Right renal cortex interstitium (tissue), 3 donors: ENCODE measurements at places on chromosomes 5 and 9.

DNA sequence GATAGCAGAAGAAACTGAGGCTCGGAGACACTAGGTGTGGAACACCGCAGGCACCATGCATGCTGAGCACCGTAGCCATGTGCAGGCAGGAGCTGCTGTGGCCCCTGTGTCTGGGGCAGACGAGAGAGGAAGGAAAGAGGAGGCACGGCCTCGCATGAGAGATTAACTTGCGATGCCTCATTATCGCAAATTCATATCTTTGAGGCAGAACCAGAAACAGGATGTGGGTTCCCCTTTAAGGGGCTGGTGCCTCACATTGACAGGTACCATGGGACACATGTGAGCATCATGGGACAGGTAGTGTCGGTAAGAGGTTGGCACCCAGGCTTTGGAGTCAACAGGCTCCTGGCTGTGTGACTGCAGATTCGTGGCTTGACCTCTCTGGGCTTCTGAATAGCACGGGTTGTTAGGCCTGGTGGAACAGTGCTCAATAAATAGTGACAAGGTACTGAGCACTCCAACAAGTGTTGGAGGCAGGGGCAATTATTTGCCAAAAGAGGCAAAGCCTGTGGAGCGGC, 40.8 kb downstream of the NAIF1 start:
- DNase-seq = no peak

- DNase-seq = no peak
Measured at GRCh38 chr9:33306037-33306436, 15.7 kb downstream of the NFX1 start.

DNA sequence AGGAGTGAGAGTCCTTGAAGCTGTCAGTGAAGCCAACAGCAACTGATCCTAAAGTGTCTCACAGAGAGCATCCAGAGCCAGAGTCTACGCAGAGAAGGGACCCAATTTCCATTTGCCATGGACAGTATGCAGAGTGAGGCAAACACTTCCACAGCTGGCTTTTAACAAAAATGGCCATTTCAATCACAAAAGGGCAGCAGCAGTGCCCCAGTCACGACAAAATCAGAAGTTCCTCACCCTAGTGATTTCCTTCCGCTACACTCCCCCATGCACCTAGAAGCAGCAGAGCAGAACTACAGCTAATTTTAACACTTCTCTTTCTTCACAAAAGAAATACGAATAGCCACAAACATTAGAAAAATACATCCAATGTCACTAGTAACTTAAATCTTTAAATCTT, 27.9 kb downstream of the FBXW11 start:
- no peak for DNase-seq

DNA sequence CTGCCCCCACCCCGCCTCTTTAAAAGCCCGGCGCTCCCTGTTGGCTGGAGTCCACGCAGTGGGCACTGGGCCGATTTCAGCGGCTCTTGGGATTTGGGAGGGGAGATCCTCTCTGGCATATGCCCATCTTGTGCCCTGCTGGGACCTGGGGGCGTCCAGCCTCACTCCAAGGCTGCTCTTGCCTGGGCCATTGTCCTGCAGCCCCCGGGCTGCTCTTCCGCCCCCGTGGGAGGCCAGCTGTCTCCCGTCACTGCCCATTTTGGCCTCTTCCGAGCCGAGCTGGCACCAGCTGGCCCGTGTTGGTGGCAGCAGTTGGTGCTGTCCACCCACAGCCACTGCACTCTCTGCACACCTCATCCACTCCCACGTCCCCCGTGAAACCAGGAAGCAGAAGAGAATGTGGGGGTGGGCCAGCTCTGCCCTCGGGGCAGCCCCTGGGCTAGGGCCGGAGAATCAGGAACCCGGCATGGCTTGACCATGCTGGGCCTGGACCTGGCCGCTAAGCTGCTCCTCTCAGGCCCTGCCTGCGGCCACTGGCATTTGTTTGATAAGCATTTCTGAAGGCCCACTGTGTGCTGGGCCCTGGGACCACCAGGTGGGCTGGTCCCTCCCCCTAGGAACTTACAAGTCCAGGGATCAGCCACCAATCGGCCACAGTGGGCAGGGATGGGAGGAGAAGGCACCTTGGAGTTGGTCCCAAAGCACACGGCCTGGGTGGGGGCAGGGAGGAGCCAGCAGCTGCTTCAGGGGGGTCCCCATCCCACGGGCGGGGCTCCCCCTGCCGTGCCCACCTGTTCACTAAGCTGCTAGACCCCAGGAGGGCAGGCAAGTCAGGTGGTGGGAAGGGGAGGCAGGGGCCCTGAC, 2.2 kb downstream of the C8G start:
- DNase-seq = no peak

DNA sequence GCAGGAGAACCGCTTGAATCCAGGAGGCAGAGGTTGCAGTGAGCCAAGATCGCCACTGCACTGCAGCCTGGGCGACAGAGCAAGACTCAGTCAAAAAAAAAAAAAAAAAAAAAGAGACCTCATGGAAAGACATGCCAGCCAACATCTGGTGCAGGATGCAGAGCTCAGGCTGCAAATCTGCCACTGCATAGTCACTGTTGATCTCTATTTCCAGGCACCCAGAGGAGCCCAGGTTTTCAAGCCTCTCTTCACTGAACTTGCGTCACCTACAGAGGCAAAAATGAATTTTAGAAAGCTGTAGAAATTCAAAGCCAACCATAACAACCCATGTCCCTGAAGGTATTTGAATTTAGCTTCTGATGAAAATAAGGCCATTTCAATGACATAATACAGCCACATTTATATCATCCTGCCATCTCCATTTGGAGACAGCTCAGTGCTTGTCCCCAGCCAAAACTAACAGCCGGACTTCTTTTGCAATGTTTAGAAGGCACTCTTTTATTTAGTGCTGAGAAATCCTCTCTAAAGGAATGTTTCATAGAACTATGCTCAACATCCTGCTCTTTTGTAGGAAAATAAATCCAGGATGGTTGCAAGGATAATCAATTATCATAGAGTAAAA, 113.3 kb downstream of the SNX18 start:
- no peak for DNase-seq

GRCh38 chr9:114166103-114166470, 10.8 kb downstream of the COL27A1 start:
- DNase-seq = no peak

GRCh38 chr9:6305954-6306563, 22.1 kb upstream of the TPD52L3 start:
- DNase-seq = peak; percentile 30

- no peak for DNase-seq
Measured at GRCh38 chr9:109278216-109278615, 42.6 kb downstream of the EPB41L4B start.

- no peak for DNase-seq
Measured at GRCh38 chr5:152335461-152335860, 69.6 kb downstream of the NMUR2 start.

GRCh38 chr5:79590396-79590999, 21.7 kb upstream of the TENT2 start:
- DNase-seq = no peak

GRCh38 chr9:124011460-124012301, at the start of gene LHX2:
Gene LHX2 (plus strand): TSS chr9:124011768. CDS start chr9:124012349, 581 bp downstream.
- peak; percentile 47 for DNase-seq

DNA sequence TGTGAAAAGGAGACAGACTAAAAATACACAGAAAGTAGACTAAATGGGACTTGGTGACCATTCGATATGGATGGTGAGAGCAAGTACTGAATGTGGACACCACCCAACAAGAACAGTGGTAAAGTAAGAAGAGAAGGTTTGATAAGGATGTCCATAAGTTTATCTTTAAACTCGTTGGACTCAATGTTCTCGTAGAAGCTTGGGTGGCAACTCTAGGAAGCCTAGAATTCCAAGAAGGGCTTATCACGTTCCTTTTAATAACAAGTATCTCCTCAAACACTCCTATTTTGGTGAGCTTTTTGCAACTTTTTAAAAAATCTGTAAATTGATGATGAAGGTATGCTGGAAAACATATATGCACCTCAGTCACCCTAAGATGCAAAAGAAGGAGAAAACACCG, 108.6 kb upstream of the CDH6 start:
- no peak for DNase-seq

- DNase-seq = no peak
Measured at GRCh38 chr5:173512637-173513435, 103.6 kb downstream of the BOD1 start.

DNA sequence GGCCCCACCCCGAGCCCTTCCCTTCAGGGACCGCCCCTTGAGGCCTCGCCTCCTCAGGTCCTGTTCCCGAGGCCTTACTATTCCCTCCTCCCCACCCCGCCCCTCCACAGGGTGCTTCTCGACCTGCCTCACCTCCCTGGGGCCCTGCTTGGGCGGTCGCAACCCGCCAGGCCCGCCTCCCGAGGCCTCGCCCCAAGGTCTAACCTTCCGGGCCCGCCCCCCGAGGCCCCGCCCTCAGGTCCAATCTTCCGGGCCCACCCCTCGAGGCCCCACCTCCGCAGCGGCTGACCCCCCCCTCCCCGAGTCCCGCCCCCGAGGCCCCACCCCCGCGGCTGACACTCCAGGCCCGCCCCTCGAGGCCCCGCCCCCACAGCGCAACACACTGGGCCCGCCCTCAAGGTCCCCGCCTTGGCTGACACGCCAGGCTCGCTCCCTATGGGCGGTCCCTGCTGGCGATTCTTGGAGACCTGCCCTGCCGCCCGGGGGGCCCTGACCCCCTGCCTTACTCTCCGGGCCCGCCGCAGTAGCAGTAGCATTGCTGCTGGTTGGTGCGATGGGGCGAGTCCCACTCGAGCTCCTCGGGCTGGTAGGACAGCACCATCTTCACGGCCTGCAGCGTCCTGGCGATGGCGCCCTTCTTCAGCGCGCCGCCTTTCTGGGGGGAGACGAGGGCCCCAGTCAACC, 8.2 kb downstream of the PHF19 start:
- DNase-seq = no peak

DNA sequence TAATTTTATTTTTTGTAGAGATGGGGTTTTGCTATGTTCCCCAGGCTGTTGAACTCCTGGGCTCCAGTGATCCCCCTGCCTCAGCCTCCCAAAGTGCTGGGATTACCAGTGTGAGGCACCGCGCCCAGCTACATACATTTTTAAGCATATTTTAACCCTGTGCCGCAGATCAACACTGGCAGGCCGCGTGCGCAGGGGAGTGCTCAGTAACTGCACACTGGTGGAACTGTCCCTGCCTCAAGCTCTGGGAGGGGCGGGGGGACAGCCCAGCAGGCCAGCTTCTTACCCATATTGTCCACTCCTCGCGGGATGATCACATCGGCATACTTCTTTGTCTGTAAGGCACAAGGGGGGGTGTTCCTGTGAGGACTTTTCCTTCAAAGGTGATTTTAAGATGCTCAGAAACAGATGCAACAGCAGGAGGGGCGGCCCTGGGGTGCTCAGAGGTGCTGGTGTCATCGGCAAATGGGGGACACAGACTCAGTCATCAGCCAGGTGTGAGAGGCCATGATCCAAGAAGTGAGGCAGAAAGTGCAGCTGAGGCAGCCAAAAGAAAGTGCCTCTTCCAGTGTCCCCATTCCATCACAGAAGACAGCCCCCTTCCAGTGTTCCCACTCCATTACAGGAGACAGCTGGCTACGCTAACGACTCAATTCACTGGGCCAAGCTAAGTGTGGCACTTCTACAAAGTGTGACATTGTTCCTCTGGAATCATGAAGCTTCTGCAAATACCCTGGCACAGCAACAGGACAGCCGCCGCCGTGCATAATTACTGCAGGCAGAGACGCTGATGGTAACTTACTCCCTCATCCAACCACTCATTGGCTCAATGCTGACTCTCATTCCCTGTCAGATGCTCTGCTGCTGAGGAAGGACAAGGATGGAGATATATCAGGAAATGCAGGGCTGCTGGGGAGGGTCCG, 5.2 kb downstream of the UCK1 start:
- DNase-seq = no peak

DNA sequence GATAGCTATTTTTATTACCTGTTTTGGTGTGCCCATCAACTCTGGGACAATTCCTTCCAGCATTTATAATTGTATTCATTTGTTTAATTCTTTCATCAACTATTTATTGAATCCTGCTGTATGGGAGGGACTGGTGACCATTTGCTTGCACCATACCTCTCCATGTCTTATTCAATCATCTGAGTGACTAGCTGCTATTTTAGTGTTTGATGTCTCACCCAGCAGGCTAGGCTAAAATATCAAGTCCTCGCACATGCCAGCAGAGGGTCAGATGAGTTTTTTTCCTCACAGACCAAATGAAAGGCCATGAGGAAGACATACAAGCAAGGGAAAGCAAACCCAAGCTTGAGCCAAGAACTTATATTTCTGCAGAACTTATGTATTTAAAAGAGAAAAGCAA, 63.9 kb downstream of the CETN3 start:
- no peak for DNase-seq

- DNase-seq = no peak
Measured at GRCh38 chr9:28064241-28064815, 491.0 kb upstream of the C9orf72 start.

DNA sequence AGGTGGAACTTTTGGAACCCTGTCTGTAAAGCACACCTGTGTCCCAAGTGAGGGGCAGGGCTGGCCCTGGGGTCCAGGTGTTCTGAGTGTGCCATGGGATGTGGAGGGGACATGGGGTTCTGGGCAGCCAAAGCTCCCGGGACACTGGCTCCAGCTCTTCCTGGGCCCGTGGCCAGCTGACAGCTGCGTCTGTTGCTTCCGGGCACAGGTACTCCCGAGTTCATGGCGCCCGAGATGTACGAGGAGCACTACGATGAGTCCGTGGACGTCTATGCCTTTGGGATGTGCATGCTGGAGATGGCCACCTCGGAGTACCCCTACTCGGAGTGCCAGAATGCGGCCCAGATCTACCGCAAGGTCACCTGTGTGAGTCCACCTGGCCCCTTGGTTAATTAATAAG, 50.7 kb downstream of the WNK2 start:
- DNase-seq = no peak

GRCh38 chr5:569868-570361, 42.2 kb upstream of the CEP72 start:
- DNase-seq = no peak

GRCh38 chr5:27489701-27490100, 451.3 kb upstream of the CDH9 start:
- DNase-seq = no peak

DNA sequence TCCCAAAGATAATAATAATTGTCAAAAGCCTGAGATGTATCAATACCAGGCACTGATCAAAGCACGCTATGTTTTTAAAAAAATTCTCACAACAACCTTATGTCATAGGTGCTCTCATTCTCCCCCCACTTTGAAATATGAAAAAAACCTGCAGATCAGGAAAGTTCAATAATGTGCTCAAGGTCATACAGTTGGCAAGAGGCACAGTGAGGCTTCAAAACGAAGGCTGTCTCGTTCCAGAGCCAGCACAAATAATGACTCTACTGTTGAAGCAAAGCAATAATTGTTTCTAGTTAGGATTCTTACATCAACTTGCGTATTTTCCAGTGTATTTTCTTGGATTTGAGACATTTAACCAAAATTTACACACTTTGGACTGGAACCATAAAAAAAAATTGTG, 88.3 kb downstream of the RAB3C start:
- no peak for DNase-seq

- no peak for DNase-seq
Measured at GRCh38 chr9:33297432-33297831, 7.1 kb downstream of the NFX1 start.
